Activated CD8-positive, alpha-beta T cell treated with anti-CD3 and anti-CD28 coated beads, Interleukin-2, amount 10 ng/mL, durations not matched to agents 7 days and 5 days (primary cell): ENCODE measurements at places on chromosomes 7 and 10.
A peak's percentile ranks its signal among the peaks of the same experiment; 100 is the strongest.

GRCh38 chr7:46513447-46513848 lies 592.4 kb upstream of the IGFBP3 start:
- DNase-seq: no peak

GRCh38 chr10:3095373-3096139 lies 28.2 kb downstream of the PFKP start:
- peak; percentile 77 for DNase-seq

GRCh38 chr7:106731187-106731586 lies 70.2 kb upstream of the CCDC71L start:
- no peak for DNase-seq

DNA sequence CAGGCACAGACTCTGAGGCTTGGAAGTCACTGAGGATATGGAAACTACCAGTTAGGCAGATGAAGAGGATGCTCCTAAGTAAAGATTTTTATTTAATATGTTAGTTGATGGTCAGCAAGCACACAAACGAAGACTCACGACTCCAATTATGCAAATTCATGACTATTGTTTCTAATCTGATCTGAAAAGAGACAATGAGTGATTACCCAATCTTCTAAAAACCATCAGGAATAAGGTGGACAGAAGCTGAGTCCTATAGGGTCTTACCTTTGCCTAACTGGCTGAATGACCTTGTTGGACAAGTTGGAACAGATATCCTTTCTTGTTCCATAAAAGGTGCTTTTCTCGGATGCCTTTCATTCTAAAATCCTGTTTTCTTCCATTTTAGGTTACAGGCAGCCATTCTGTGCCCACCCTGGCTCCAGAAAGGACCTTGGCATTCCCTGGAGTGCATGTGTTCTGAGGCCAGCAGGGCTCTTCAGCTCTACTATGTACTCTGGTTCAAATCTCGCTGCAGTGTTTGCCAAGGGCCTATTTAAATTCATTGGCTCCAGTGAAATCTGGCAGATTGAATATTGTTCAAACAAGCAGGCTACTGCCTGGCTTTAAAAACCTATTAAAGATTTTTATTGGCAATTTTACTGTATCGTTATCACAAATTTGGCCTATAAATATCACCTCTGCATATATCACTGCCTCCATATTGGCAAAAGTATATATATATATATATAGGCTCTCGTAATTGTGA lies 77.5 kb downstream of the SLC25A13 start:
- no peak for DNase-seq
